ENCODE measurements at places on chromosomes 2 and 18.

DNA sequence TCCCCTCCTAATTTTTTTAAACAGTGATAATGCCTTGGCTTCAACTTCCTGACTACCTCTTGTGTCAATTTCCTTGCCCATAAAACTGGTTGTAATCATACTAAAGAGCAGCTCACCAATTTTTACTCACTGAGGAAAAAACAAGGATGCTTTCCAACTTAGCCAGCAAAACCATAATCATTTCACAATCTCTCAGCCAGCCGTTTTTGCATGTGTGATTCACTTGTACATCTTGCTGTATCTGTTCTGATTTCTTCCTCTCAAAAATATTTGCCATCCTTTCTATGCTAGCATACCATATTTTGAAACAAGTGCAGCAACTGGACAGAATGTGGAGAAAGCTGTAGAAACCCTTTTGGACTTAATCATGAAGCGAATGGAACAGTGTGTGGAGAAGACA, 60.7 kb downstream of the RAB27B start:
- peak; percentile 46 for DNase-seq

DNA sequence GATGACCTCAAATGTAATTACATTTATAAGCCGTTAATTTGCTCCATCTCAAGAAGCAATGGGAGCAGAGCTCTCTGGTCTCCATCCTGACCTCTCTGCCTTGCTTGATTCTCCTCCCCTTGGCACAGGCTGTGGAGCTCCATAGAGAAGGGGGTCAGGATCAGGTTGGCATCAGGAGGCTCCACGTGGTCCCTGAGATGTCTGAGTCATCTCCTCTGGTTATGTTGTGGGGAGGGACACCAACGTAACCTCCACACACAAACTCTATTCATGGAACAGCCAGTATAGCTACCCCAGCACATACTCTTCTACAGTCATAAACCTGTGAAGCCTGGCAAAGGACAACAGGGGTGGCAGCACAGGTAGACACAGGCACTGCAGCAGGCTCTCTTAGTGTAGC, 29.0 kb downstream of the TRABD2A start:
- no peak for DNase-seq

GRCh38 chr2:234841321-234842015, 110.3 kb upstream of the SH3BP4 start:
- no peak for DNase-seq

DNA sequence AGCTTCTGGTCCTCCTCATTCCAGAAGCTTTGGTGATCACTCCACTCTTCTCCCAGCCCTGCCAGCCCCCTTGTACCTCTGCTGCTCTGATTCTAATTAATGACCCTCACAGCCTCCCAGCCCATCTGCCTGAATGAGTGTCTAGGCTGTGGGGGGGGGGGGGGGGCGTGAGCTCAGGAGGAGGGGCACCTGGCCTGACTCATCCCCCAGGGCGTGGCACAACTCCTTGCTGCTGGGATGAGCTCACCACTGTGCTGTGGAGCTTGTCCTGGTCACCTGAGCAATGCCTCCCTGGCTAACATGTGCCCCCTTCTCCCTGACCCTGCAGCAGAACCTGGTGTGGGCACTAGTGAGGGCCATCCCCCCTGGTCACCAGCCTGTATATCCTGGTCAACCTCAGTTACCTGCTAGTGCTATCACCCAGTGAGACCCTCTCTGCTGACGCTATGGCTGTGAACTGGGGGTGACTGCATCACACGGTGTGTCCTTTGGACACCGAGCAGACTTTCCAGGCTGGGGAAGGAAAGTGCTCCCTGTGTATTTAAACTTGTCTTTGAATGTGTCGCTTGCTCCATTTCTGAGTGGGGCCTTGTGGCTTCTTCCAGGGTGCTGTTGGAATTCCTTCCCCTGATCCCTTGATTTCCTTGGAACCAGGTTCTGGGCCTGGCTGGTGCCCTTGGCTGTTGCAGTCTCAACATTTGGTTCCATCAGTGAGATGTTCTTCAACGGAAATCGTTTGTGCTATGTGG, 41.5 kb upstream of the PUM2 start:
- no peak for DNase-seq

GRCh38 chr2:233474308-233475160, 92.0 kb downstream of the USP40 start:
- no peak for DNase-seq

GRCh38 chr2:33673937-33674336, 74.8 kb upstream of the FAM98A start:
- DNase-seq, result peak; percentile 9

DNA sequence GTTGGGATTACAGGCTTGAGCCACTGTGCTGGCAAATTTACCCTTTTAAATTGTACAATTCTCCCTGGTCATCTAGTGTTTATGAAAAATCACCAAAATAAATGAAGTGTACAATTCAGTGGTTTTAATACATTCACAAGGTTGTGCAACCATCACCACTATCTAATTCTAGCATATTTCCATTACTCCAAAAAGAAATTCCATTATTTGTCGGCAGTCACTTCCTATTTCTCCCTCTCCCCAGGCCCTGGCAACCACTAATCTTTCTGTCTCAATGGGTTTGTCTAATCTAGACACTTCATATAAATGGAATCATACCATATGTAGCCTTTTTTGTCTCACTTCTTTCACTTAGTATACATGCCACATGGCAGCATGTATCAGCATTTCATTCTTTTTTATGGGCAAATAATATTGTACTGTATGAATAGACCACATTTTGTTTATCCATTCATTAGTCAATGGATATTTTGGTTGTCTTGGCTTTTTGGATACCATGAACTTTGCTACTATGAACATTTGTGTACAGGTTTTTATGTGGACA, 12.6 kb upstream of the POLE4 start:
- DNase-seq, result peak; percentile 92

DNA sequence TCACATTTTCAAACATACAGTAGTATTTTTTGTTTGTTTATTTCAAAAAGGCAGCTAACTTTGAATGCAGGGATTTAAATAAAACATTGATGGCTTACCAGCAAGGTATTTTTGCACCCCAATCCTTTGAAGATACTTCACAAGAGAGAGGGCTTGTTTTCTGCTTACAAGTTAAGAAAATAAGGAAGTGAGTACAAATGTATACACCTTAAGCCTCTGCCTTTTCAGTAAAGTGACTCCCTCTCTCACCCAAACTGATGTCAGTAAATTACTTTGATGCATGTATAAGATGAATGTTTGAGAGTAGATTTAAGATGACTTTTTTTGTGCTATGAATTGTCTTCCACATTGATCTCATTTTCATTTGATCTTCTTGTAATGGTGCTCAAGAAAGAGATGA, 820.0 kb downstream of the CPS1 start:
- DNase-seq, result no peak

DNA sequence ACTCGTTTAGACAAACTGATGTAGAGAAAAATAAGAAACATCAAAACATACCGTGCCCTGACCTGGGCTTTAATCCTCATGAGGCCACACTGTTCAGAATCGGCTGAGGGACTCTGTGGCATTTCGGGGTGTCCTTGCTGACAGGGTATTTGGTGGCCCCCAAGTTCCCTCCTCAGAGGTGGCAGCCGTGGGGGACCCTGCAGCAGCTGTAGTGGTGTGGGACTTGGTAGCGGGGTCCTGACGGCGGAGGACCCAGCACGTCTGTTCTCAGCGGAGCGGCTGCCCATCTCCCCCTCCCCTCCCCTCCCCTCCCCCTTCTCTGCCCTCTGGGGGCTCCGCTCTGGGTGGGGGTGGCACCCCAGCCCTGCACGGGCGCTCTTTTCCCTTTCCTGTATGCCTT, 18.4 kb downstream of the KCNG2 start:
- no peak for DNase-seq

GRCh38 chr2:171086352-171087290, 74.1 kb downstream of the TLK1 start:
- peak; percentile 39 for DNase-seq

DNA sequence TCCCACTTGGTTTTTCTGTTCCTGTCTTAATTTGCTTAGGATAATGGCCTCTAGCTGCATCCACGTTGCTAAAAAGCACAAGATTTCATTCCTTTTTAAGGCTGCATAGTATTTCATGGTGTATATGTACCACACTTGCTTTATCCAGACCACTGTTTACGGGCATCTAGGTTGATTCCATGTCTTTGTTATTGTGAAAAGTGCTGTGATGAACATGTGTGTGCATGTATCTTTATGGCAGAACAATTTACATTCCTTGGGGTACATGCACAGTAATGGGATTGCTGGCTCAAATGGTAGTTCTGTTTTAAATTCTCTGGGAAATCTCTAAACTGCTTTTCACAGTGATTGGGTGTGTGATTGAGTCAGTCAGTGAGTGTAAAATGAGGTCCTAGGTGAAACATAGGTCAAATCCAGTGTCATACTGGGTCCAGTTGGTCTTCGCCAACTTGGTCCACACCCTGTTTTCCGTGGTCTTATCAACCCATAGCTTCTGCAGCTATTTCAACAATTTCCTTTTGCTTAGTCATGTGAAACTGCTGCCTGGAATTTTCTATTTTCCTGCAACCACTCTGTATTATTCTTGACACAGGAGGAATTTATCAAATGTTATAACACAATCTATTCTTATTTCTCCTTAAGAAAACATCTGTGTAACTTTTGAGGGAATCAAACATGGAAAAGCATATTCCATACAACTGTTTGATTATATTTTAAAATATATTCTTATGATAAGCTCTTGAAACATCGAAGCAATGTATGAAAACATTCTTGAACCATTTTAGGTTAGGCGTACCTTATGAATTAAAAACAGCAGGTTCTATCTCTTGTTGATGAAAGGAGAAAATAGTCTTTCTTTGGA, 82.9 kb downstream of the ADCYAP1 start:
- DNase-seq, result peak; percentile 95

- no peak for DNase-seq
Measured at GRCh38 chr2:162925595-162925994, 87.0 kb upstream of the KCNH7 start.

- peak; percentile 15 for DNase-seq
Measured at GRCh38 chr2:112958428-112959108, 19.2 kb upstream of the IL36G start.

GRCh38 chr2:110639972-110640371, 37.9 kb downstream of the BUB1 start:
- DNase-seq, result no peak

DNA sequence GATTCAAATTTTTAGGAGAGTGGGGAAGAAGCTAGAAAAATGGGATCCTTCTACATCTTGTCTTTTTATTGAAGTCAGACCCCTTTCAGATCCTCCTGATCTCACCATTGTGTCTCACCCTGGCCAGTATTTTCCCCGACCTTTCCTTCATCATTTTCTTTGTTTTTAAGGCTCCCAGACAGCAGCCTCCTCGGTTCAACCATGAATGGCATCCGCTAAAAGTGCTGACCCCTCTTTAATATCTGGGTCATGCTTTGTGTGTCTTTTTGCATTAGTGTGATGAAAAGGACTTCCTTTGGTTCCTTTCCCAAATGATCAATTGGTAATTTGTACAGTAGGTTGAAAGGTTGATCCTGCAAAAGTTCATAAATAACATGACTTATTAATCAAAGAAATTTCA, 26.7 kb upstream of the THOC1 start:
- DNase-seq, result no peak

- no peak for DNase-seq
Measured at GRCh38 chr2:110677080-110677479, 783 bp downstream of the BUB1 start.

GRCh38 chr18:12944709-12945108, 3.1 kb upstream of the SEH1L start:
- DNase-seq, result peak; percentile 20

DNA sequence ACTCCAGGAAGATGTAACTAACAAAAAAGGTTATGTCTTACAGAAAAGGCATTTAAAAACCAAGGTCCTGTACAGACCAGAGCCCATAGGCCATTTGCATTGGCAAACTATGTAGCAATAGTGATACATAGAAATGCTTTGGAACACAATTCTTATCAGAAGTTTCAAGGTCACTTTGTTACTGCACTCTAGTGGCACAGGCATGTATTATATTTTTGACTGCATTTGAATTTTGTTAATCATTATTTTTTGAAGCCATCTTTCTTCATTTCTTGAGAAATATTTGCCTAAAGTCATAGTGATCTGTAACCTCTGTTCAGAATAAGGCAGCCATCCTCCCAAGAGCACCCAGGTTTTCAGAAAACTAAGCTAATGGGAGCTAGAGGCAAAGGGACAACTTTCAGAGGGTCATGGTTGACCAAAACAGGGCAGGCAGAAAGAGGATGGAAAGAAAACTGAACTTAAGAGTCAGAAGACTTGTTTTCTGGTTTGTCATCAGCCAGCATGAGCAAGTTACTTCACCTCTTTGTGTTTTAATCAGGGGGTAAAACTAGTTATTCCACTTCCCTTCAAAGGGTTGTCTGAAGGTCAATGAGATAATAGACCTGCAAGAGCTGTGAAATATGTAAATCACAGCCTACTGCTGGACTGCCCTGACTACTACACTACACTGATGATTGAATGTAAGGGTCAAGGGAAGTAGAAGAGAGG, 41.5 kb downstream of the SLC38A11 start:
- peak; percentile 52 for DNase-seq

DNA sequence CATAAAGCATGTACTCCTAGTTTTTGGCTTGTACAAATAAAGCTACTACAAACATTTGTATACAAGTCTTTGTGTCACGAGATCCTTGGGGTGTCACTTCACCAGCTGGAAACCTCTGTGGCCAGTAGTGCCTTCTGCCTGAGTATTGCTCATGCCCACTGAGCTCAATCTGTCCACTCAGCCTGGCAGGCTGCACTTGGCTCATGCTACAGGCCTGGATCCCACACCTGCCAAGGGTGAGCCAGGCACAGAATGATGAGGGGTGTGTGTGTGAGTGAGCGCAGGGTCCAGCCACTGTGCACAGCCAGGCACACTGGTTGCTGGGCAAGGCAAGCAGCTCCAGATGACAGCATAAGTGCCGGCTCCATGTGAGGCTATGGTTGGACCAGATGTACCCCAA, 13.1 kb downstream of the SRD5A2 start:
- DNase-seq, result no peak

GRCh38 chr2:159267921-159268320, 18.6 kb downstream of the WDSUB1 start:
- no peak for DNase-seq

- peak; percentile 37 for DNase-seq
Measured at GRCh38 chr2:206556357-206556949, 85.8 kb upstream of the FAM237A start.

DNA sequence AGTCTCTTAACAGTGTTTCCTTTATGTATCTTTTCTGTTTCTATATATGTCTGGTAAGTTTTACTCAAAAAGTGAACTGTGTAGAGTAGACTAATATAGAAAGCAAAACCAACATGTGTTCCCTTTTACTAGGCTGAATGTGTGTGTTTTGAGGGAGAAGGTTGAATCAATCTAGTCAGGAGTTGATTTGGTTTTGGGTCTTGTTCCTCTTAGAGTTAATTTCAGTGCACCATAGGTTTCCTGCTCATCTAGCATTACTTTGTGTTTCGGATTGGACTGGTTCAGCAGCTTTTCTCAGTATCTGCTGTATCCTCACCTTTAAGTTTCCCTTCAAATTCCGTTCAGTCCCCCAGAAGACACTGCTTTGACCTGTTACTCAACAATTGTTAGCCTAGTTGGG, 52.0 kb upstream of the TRIM43 start:
- DNase-seq, result no peak

DNA sequence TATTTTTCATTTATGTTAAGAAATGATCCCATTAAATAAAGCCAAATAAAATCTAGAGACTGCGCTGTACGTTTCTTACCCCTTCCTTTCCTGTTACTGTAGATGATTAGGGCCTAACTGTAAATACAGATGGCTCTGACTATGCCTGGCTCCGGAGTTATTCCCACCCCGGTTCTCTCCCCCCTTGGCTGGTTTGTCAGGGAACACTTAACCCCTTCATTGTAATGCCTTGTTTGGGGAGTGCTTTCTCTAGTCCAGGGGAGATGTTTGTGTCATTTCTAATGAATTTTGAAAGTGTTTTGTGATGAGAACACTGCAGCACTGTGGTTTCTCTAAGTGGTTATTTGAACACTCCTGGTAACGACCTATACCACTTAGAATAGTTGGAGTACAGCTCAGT, 8.8 kb downstream of the UNC50 start:
- no peak for DNase-seq

All from astrocyte (in vitro differentiated cells and primary cell).